ENCODE measurements at places on chromosomes 3 and 15.

GRCh38 chr15:90638201-90638691 is 78.9 kb upstream of the BLM start:
- DNase-seq = no peak

DNA sequence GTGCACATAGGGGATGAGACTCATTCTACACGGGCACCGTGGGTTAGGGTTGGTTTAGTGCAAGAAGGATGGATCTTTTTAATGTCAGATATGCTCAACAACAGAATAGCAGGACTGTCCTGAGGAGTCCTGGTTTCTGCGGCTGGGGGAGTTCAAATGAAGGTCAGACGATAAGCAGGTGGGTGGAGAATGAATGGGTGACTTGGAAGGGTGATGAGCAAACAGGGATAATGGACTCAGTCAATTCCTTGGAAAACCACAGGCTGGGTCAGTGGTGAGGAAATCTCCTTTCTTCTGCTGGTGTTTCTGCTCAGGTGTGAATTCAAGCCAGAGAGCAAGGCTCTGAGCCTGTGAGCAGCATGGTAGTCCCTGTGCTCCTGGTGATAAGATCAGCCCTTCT is 59.9 kb downstream of the MESD start:
- no peak for DNase-seq

DNA sequence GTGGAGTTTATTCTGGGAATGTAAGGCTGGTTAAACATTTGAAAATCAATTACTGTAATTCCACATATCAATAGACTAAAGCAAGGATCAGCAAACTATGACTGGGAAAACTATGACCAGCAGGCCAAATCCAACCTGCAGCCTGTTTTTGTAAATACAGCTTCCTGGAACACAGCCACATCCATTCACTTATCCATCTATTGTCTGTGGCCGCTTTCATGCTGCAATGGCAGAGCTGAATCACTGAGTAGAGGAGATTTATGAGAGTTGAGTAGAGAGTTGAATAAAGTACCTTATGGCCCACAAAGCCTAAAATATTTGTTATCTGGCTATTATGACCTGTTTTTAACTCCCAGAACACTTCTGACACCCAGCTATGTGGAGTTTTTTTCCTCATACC is 12.2 kb downstream of the MYLK start:
- DNase-seq = no peak

DNA sequence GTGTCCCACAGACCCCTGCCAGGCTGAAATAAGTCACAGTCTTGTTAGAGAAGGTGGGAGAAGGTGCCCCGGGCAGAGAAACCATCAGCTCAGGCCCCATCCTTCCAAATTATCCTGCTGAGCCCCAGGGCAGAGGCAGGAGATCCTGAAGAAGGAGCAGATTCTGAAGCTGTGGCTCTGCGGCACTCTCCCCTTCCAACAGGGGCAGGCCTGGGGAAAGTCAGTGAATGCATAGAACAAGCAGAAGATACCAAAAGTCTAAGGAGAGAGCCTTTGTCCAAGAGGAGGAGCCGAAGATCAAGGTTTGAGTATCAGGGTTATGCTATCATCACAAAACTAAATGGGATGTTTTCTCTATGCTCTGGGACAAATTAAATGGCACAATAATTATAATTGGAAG is 249.3 kb downstream of the XXYLT1 start:
- no peak for DNase-seq

- DNase-seq = no peak
Measured at GRCh38 chr3:23800731-23801130, 5.0 kb upstream of the UBE2E1 start.

DNA sequence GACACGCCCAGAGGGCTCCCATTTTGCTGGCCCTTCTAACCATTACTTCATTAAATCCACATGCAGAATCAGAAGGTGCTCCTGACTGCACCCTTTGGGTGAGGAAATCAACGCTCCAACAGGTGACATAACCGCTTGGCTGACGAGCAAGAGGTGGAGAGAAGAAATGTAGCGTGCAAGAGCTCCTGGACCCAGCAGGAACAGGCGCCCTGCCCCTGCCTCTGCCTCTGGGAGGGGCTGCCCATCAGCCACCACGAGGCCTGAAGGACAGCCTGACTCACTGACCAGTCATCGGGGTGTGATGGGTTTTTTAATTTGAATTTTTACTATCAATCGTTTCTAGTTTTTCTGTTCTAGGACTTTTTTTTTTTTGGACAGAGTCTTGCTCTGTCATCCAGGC is 218.2 kb downstream of the ADAMTS17 start:
- DNase-seq = no peak

DNA sequence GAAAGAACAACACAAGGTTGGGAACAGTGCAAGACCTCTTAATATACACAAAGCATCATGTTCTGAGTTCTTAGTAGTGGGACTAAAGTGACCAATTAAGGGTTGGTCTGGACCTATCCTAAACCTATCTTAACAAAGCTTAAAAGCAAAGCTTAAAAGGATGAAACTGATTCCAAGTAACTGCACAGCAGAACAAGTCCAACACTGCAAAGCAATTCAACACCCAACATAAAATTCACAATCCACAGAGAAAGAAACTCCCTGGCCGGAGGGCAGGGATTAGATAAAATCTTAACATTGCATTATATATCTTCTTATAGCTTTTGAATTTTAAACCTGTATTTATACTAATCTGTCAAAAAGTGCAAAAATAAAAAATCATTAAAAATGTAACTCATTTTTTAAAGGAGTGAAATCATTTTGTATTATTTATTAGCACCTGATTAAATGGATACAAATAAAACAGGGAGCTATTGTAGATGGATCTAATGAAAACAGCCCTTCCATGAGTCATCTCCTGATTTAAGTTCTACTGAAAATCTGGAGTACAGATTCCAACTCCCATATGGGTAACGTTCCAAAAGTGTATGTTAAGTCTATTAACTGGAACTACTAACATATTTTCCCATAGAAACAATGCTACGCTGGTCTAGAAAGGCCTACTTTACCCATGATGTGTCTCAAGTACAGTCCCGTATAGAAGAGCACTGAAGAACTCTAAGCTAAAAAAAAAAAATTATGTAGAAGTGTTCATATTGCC is 34.9 kb downstream of the PIK3R4 start:
- DNase-seq = no peak

- no peak for DNase-seq
Measured at GRCh38 chr3:184341925-184342324, 4.5 kb downstream of the FAM131A start.

GRCh38 chr15:46034755-46035154 is 399.9 kb downstream of the SQOR start:
- no peak for DNase-seq

GRCh38 chr3:16073203-16073602 is 101.3 kb upstream of the GALNT15 start:
- DNase-seq = no peak

DNA sequence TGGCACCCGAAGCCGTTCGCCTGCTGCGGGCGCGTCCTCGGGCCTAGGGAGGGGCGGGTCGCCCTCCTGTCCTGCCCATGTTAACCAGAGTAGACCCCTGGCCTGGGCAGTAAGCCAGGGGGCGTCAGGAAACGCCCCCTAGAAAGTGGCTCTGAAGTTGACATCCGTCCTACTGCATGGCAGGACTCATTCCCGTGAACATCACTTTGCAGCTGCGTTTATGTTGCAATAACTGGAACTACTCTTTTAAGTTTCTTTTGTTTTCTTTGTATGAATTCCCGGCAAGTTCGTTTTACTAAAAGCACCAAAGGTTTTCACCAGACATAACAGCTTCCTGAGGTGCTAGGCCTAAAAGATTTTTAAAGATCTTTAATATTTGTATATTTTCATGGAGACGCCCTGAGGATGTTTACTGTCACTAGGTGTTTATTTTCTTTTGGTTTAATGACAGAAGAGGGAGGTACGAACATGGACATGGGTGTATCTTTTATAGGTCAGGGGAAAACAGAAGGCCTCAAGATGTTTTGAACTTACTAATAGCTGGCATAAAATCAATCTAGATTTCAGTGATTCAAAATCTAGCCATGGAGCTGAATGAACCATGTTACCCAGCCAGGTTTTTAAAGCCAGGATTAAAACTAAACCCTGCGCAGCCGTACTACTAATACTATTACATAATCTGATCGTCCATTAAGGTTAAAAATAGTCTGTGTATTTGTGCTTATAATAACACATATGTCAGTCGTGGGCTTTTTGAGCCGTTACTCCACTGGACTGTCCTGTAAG is 1.0 kb downstream of the C15orf61 start:
- no peak for DNase-seq

- no peak for DNase-seq
Measured at GRCh38 chr3:44098656-44099415, 142.8 kb upstream of the TOPAZ1 start.

DNA sequence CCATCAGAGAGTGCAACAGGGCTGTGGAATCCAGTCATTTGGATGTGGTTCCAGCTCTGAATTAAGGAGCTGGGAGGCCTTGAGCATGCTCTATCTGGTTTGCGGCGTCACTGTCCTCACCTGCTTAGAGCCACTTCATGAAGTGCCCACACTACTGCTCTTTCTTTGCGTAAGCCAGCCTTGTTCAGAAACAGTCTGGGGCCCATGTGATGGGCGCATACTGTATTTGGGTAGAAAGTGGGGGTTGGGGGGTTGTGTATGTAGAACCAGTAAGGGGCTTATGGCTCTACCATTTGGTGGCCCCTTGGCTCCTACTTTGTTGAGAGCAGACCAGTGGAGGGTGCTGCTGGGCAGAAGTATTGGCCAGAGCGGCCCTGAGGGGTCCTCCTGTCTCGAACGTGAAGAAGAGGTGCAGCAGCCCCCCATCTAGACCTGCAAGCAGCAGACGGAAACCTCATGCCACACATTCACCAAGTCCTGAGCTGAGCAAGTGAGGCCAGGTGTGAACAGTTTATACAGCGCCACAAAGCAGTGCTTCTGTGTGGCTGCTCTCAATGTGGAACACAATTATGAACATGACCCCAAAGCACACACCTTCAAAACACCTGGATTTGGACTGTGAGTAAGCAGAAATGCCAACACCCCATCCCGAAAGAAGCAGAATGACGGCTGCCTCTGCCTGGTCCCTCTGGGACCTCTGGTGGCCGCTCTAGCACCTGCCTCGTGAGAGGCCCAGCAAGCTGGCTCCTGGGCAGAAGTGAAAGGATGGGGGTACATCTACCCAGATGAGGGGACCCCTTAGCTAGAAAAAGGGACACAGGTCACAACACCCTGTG is 26.6 kb downstream of the SRPRB start:
- DNase-seq = no peak

DNA sequence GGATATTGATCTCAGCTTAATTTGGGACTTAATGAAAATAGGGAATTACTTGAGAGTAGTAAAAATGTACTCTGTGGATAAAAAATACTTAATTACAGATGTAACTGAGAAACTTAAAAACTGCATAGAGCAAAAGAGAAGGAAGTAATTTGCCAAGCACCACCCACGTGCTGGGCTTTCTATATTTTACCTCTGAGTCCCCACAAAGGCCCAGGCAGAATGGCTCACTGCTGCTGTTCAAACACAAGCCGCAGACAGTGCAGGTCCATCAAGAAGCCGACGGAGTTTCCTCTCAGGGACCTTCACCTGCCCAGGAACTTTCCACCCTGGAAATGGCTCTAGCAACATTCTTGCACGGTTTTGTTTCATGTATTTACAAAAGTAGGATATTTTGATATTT is 77.2 kb upstream of the TRPM1 start:
- no peak for DNase-seq

GRCh38 chr3:175346573-175347356 is 487.6 kb downstream of the NAALADL2 start:
- peak; percentile 27 for DNase-seq

DNA sequence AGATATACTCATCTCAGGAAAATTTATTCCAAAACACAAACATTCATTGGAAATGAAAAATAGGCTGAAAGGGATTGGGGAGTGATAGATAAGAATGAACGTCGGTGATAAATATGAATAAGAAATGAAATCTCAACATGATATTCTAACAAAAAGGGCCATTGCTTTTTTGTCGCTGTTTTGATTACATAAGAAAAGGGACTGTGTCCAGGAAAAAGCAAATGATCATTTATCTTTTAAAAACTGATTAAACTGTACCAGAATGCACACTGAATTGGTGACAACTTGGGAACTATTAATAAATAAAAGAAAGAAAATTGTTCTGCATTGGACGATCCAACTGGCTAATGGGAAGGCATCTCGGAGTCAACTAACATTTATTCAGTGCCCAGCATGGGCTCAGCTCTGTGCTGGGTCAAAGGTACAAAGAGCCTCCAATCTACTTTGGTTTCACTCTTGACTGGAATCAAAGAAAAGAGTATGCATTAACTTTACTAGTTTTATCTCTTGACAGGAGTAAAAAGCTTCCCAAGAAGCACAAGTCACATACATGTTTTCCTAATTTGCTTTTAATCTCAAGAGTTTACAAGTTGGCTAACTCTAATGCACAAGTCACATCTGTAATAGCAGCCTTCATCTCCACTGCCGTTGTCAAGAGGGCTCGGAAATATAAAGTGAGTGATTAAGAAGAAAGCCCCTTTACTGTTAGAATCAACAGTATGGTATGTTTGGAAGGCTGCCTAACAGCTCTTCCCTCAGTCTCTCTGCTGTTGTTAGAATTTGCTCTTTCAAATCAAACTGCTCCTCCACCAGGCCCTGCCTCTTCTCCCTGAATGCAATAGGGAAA is 280.0 kb downstream of the IGSF11 start:
- DNase-seq = no peak

DNA sequence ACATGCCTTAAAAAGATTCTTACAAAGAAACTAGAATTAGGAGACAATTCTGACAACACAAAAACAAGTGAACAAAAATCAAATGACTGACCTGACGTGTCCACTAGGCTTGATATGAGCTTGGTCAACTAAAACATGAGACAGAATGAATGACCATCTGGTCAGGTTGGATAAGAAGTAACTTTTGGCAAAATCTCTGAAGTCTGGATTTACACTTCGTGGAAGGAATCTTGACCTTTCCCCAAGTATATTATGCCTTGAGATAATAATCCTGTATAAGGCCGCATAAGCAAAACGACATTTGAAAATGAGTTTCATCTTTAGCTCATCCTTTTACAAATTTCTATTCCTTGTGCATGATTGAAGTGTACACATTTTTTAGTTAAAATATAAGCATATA is 1.1 kb upstream of the TF start:
- DNase-seq = no peak

DNA sequence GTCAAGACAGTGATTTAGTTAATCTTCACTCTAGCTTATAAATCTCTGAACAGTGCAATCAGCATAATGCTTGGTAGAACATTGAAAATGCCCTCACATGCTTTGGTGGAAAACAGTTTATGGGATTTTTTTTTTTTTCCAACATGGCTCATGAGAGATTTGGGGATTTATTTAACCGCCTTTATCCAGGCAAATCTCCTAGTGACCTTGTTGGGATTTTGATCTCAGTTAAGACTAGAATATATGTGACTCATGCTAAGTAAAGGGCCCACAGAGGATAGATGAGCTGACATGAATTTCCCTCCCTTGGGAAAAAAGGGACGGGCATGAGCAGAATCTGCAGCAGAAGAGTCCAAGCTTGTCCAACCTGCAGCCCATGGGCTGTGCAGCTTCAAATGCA is 18.7 kb downstream of the LRTM1 start:
- no peak for DNase-seq
